Activated T-helper 2 cell treated with anti-CD3 and anti-CD28 coated beads, Interferon-gamma antibody, Interleukin-2, Interleukin-4, amounts not matched to agents 10 μg/mL and 5 μg/mL and 100 μg/mL, durations not matched to agents 14 hours and 24 hours and 36 hours (primary cell): ENCODE measurements at places on chromosomes 7 and 10.

DNA sequence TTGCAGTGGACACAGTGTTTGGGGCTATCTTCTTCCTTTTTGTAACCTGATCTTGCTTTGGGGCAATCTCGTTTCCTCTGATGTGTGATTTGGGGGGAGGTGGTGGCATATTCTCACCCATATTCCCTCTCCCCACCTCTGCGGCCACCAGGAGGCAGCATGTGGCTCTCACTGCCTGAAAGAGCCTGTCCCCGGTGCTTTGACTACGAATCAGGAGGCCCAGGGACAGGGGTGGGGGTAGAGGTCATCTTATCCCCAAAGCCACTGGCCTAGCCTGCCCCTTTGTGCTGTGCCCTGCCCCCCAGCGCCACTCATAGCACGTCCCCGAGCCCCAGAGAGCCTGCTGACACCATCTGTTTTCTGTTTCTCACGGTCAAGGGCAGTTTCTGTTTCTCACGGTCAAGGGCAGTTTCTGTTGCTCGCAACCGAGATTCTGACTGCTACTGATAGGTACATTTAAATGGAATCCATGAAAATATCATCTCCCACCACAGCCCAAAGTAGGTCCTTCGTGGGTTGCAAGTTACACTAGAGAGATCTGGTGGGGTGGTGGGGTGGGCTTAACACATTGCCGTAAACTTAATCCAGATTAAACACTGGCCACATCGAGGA lies 28.2 kb downstream of the PHYH start:
- H3K27ac ChIP-seq = no peak overlapping the region
- H3K4me3 ChIP-seq = no peak overlapping the region
- H3K36me3 ChIP-seq = no peaks in the 10 kb centered on the region
- peaks cover 2% of the 10 kb centered on the region for H3K4me1 ChIP-seq
- no peaks in the 10 kb centered on the region for H3K27me3 ChIP-seq
- peak; percentile 21 for DNase-seq

GRCh38 chr7:5683280-5683670 lies 98.2 kb downstream of the RNF216 start:
- no peak for DNase-seq
- no peak overlapping the region for H3K4me3 ChIP-seq
- peak overlapping the region; percentile 10 for H3K27ac ChIP-seq
- H3K36me3 ChIP-seq = peaks cover 37% of the 10 kb centered on the region

DNA sequence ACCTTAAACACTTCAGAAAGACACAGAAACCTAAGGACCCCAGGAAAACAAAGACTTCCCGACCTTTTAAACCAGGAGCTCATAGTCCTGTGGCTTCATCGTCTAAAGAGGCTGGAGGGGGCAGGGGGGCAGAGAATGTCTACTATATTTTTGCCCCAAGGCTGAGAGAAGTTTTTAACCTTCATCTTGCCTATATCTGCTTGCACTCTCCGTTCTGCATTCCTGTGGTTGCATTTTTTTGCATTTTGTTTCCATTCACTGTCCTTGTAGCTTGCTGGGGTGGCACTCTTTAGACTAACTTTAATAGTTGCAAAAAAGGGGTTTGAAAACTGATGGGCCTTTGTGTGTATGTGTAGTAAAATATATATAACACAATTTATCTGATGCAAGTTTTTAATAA lies 23.7 kb downstream of the PRKAR2B start:
- no peaks in the 10 kb centered on the region for H3K36me3 ChIP-seq
- DNase-seq = no peak
- no peak overlapping the region for H3K4me3 ChIP-seq
- H3K27me3 ChIP-seq = peaks cover 37% of the 10 kb centered on the region
- H3K4me1 ChIP-seq = peaks cover 1% of the 10 kb centered on the region
- no peak overlapping the region for H3K27ac ChIP-seq

- H3K4me3 ChIP-seq = no peak overlapping the region
- no peaks in the 10 kb centered on the region for H3K36me3 ChIP-seq
- no peak overlapping the region for H3K27ac ChIP-seq
- H3K4me1 ChIP-seq = no peaks in the 10 kb centered on the region
- H3K27me3 ChIP-seq = no peaks in the 10 kb centered on the region
- DNase-seq = no peak
Measured at GRCh38 chr10:19194866-19195265, 146.3 kb downstream of the MALRD1 start.
